ENCODE measurements at places on chromosomes 1 and 21.
A peak's percentile ranks its signal among the peaks of the same experiment; 100 is the strongest.

DNA sequence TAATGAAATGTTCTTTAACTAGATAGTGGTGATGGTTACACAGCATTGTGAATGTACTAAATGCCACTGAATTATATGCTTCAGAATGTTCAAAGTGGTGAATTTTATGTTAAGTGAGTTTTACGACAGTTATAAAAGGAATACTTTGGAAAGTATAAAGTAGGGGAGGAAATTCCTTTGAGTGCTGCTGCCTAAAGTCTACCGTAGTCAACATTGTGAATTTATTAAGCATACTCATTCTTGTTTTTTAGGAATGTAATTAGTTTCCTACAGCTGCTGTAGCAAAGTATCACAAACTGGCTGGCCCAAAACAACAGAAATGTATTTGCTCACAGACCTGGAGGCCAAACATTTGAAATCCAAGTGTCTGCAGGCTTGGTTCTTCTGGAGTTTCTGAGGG lies 73.0 kb downstream of the SWT1 start:
- DNase-seq, result no peak

DNA sequence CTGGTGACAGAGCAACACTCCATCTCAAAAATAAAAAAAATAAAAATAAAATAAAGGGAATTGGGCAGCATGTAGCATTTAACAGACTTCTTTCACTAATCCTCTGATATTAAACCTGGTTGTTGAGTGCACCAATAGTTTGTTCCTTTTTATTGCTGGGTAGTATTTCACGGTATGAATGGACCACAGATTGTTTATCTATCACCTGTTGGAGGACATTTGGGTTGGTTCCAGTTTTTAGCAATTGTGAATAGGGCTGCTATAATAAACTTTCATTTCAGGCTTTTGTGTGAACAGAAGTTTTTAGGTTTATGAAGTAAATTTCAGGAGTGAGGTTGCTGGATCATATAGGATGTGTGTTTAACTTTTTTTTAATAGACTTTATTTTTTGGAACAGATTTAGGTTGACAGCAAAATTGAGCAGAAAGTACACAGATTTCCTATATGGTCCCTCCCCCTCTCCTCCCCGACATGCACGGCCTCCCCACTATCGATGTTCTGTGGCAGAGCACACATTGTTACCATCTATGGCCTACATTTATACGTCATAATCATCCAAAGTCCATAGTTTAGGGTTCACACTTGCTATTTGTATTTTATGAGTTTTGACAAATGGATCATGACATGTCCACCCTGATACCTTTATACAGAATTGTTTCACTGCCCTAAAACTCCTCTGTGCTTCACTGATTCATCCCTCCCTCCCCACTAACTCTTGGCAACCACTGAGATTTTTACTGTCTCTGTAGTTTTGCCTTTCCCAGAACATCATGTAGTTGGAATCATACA lies 66.1 kb upstream of the TMPRSS2 start:
- DNase-seq, result no peak

DNA sequence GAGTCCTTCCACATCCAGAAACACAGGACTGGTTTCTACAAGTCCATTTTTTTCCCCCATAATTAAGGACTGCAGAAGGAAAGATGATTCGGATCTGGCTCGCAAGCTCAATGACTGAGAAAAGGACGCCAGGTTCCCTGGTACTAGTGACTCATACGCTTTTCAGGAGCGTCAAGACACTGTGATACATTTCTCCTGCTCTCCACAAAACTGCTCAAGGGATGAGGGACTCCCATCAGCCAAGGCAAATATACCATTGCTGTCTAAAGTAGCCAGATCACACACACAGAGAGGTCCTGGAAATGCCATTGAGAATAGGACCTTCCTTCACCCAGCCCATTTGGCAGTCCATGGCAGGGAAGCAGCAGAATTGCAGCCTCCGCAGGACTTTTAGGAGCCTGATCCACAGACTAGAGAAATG lies 253.6 kb upstream of the IRF2BP2 start:
- DNase-seq, result no peak

GRCh38 chr21:21818898-21819297 lies 820.7 kb downstream of the NCAM2 start:
- DNase-seq, result no peak

DNA sequence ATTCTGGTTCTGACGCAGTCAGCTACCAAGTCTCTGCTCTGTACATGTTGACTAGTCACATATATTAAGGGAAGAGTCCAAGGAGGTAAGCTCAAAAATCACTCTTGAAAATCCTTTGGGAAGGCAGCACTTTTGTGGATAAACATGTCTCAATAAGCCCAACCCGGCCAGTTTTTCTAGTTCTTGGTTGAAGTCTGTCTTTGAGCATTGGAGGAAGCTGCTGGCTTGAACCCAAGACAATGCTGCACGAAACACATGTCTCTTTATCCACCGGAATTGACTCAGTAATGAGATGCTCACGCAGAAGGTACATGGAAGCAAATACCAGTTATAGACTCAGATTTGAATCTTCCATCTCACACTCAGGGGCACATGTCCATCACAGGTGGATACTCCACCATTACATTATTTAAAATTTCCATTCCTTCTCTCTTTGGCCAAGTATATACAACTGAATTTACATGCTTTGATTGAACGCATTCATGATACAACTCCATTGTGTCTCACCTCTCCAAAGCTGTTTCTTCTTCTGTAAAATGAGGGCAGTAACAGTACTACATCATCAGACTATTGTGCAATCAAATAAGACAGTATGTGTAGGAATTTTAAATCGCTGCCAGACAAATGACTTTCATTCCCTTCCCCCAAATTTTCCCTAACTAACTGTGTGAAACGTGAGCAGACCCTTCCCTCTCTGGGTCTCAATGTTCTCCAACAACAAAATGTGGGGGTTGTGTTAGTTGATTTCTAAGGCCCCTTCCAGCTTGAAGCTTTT lies 9.6 kb upstream of the GUCA2A start:
- DNase-seq, result no peak

DNA sequence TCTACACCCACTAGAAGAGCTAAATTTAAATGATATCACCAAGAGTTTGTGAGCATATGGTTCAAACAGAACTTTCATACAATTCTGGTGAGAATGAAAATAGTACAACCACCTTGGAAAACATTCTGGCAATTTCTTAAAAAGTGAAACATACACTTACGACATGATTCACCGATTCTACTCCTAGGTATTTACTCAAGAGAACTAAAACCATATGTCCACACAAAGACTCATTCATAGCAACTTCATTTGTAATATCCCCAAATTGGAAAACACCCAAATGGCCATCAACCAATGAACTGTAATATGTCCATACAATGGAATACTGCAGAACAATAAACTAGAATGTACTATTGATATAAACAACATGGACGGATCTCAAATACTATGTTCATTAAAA lies 51.2 kb upstream of the ADAM30 start:
- no peak for DNase-seq

- peak; percentile 69 for DNase-seq
Observed at GRCh38 chr1:20485527-20486456, at the start of gene CAMK2N1. Gene CAMK2N1, minus strand, starts transcription at chr1:20486210. Its CDS starts 831 bp downstream, at chr1:20485379.

- DNase-seq, result no peak
Observed at GRCh38 chr1:182570611-182570970, 18.5 kb downstream of the RNASEL start.

DNA sequence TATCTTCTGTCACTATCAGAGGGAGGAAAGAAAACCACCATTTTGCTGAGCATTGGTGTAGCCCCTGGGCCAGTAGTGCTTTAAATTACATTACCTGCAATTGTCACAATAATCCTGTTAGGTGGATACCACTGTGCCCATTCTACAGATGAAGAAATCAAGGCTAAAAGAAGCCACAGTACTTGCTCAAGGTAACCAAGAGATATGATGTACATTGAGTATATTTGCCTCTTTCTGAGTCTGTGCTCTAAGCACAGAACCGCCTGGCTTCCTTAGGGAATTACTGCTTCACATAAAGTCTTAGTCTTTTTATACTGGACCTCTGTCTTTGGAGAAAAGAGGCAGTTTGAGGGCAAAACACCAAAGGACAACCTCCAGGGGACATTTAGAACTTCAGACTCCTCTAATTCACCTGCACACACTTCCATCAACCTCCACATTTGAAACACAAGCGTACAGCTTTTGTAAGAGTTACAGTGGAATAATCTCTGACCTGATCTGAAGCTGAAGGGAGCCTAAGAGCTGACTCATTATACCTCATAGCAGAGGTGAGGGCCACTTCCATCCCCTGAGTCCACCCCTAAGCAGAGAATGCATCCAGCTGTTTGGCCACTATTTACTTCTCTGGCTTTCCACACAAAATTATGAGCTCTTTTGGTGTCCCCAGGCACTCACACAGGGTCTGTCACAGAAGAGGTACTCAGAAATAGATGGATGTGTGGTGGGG lies 61.8 kb downstream of the PLPP3 start:
- DNase-seq, result no peak

DNA sequence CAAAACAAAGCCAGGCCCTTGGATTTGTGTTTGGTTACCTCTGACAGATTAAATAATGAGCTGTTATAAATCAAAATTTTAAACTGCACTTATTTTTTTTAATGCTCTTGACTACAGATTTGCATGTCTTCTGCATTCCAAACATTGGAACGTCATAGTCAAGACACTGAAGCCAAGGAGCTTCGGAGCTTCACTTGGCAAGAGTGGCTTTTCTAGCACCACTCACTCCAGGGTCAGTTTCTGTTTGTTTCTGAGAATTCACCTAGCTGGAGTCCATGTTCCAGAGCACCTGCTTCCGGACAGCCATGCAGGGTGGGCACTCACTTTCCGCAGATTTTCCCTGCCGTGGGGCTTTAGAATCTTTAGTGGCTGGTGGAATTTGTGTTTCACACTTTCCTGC lies 202.9 kb downstream of the ZP4 start:
- DNase-seq, result no peak

GRCh38 chr1:17047924-17048323 lies 5.9 kb downstream of the SDHB start:
- no peak for DNase-seq

DNA sequence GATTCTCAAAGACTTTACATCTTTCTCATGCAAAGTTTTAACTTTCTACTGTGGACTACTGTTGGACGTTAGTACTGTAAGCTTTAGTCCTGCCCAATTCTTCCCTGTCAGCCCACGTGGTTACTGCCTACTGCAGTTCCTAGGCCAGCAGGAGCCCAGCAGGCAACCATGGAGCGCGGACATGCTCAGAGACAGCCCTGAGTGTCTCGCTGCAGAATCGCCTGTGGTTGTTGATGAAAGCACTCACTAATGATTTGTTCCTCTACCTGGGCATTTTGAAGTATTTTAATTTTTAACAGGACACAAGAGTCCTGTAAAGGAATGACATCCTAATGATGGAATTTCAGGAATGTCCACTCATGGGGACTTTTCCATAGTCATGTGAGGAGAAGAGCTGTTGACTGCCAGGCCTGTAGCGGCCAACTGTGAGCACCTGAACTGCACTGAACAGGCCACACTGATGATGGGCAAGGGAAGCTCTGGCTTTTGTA lies 44.1 kb downstream of the PGBD5 start:
- no peak for DNase-seq

- DNase-seq, result no peak
Observed at GRCh38 chr1:44239331-44239960, 26.2 kb downstream of the DMAP1 start.

- DNase-seq, result no peak
Observed at GRCh38 chr1:32005522-32005921, 8.1 kb upstream of the KHDRBS1 start.

GRCh38 chr1:237287876-237288521 lies 246.0 kb downstream of the RYR2 start:
- DNase-seq, result no peak

DNA sequence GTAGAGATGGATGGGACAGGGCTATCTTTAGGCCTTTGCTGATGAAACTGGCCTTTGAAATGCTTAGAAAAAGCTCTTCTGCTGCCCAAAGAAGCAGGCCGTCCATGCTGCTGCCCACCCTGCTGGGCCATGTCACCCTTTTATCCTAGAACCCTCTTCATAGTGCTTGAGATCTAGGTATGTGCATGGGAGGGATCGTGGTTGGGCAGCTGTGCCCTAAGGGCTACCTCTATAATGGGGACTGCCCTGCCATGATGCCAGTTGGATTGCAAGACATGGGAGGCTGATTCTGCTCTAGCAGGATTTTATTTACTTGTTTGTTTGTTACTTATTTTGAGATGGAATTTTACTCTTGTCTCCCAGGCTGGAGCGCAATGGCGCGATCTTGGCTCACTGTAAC lies 69.0 kb downstream of the HHAT start:
- DNase-seq, result no peak

- DNase-seq, result no peak
Observed at GRCh38 chr21:41874611-41875010, 4.5 kb downstream of the PRDM15 start.

DNA sequence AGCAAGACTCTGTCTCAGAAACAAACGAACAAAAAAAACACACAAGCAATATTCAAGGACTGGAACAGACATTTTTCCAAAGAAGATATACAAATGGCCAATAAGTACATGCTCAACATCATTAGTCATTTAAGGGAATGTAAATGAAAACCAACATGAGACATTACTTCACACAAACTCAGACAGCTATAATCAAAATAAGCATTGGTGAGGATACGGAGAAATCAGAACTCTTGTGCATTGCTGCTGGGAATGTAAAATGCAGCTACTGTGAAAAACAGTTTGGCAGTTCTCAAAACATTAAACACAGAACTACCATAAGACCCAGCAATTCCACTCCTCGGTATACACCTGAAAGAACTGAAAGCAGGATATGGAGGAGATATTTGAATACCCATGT lies 15.4 kb downstream of the NOL9 start:
- DNase-seq, result no peak

GRCh38 chr1:25425098-25426085 lies 4.8 kb upstream of the RHCE start:
- no peak for DNase-seq

- DNase-seq, result peak; percentile 79
Observed at GRCh38 chr1:6438047-6438525, 13.5 kb downstream of the ESPN start.

All from CD4-positive, alpha-beta T cell treated with Interleukin-10 for 1 hour (primary cell).